ENCODE measurements at places on chromosomes 2 and 18.

DNA sequence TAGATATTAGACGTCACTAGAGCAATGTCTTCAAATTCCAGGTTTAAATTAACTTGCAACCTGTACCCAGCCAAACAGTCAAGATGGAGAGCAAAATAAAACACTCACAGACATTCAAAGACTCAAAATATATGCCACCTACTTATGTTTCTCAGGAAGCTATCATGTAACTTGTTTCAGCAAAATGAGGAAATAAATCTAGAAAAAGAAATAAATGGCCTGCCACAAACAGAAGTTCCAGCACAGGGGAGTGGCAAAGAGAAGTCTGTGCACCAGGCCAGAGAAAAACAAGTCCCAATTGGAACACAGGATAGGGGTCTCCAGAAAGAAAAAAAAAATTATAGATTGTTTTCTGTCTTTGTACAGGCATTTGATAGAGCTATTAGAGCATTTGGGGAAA is 96.7 kb downstream of the LRP2 start:
- no peak for DNase-seq

DNA sequence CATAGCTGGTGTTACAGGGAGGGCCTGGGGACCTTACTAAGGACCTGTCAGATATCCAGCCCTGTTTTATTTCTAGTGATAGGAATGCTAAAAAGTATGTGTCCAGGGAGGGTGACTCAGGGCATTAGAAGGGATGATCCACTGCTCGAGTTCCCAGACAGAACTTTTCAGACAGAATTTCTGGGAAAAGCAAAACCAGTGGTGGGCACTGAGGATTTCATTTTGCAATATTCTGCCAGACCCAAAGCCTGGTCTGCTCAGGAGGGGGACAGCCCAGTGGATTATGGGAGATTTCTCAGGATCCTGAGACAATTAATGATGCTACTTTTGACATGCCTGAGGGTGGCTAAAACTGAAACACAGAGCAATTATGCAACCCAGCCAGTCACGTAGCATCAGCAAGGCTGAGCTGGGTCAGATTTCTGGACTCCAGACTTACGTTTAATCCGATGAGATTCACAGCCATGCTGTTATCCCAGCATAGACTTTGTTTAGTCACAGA is 4.7 kb upstream of the KCNE4 start:
- DNase-seq: no peak

DNA sequence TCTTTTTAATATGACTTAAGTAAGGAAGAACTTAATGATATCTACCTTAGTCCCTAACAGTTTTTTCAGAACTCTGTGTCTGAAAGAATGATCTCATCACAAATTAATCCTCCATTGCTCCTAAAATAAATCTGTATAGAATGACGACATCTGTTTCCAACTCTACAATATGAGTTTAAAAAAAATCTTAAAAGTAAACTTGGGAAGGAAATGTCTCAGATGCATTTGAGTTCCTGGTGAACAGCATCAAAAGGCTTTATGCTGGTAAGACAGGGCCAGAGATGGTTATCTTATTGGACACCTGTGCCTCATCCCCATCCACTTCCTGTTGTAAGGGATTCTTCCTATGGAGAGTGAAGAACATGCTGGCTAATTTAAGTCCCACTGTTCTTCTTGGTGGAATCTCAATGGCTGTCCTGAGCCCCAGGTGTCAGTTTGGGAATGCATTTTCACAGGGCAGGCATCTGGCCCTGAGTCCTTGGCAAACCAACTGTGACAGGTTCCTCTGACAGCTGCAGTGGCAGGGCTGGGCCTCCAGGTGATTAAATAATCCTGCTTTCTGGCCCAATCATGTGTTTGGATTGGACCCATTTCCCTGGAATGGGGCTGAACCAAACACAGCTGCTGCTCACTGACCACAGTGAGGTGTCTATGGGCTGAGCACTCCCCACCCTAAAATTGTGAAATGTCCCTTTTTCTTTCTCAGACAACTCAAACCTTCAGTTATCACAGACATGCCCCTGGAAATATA is 12.9 kb upstream of the NCKAP5 start:
- no peak for DNase-seq

DNA sequence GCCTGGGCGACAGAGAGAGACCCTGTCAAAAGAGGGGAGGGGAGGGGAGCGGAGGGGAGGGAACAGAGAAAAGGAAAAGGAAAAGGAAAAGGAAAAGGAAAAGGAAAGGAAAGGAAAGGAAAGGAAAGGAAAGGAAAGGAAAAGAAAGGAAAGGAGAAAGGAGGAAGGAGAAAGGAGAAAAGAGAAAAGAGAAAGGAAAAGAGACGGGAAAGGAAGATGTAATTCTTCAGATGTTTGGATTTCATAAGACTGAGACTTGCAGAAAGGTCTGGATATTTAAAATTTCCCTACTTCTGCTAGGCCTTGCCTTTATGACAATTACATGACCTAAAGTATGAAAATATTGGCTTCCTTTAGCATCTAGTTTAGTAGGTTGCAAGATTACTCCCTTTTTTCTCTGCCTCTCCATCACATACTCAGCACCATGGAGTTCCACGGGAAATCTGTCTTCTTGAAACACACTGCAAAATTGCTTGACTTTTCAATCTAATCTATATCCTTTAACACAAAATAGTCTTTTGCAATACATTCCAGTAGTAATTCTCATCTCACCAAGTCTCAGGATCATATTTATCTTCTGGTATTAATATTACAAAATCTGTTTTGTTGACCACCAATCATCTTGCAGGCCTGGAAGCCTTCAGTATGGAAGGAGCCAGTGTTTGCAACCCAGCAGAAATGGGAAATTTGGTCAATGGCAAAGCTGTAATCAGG is 383.5 kb downstream of the ZEB2 start:
- no peak for DNase-seq

GRCh38 chr2:239934571-239935171 is 90.5 kb downstream of the NDUFA10 start:
- peak; percentile 50 for DNase-seq

- DNase-seq: no peak
Measured at GRCh38 chr18:2325308-2325849, 245.9 kb downstream of the METTL4 start.

- no peak for DNase-seq
Measured at GRCh38 chr2:10190255-10190654, 67.7 kb downstream of the RRM2 start.

All from T-helper 2 cell treated with Interferon-gamma antibody and Interleukin-4, amounts not matched to agents 5 μg/mL and 100 μg/mL, for 36 hours (primary cell).